ENCODE measurements at places on chromosomes 13 and 19.

- DNase-seq, result no peak
These were observed 18.2 kb upstream of the MED4 start for GRCh38 chr13:48112896-48113755.

DNA sequence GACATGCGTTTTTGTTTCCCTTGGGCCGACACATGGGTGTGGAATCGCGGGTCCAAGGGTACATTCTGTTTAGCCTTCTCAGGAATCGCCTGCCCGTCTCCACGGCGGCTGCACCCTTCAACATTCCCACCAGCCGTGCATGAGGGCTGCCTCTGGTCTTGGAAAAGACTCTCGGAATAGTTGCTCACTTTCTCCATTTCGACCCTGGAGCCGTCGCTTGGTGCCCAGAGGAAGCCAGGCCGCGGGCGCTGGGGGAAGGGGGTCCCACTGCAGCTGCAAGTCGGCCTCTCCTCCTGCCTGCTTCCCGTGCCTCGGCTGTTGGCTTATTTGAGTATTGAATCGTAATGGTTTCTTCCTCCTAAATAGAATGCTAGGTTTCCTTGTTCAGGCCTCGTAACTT is 51.5 kb downstream of the KDM4B start:
- DNase-seq, result no peak

DNA sequence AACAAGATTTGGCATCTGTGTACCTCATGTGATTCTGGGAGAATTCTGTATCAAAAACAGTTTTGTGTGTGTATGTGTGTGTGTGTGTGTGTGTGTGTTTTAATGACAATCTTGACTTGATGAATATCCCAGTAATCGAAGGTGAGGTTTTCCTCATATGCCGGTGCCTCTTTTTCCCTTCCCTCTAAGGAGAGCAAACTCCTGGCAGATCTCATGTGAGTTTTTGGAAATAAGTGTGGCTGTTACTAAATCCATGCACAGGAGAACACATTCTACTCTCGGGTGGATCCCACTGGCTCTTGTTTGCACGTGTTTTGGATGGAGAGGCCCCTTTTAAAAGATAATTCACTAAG is 29.0 kb upstream of the CEBPG start:
- DNase-seq, result no peak

- DNase-seq, result no peak
These were observed 965 bp downstream of the TTC9B start for GRCh38 chr19:40217027-40217810.
